ENCODE measurements at places on chromosomes 1 and 21.

- DNase-seq, result no peak
Measured at GRCh38 chr1:151718011-151718431, 1.4 kb upstream of the CELF3 start.

GRCh38 chr21:45504021-45504515, 38.2 kb downstream of the SLC19A1 start:
- DNase-seq, result no peak

DNA sequence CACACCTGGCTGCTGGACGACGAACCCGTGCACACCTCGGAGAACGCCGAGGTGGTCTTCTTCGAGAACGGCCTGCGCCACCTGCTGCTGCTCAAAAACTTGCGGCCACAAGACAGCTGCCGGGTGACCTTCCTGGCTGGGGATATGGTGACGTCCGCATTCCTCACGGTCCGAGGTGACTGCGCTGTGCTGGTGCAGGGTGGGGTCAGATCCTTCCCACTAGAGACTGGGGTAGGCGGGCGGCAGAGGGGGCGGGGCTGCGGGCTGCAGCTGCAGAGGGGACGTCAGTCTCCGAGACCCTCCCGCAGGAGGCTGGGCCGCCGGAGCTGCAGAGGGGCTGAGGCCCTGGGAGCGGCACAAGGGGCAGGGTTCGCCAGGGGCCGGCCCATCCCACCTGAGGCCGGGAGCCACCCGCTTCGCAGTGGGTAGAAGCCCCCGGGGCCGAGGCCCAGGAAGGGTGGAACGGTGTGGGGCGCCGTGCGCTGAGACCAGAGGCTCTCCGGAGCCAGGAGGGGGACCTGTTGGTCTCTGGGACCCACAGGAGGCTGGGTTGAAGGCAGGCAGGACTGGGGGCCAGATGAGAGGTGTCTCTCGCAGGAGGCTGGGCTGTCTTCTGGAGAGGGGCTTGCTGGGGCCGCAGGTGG, 90.6 kb downstream of the TRIM11 start:
- DNase-seq, result no peak

- DNase-seq, result no peak
Measured at GRCh38 chr1:27763358-27763757, 9.7 kb upstream of the STX12 start.

- no peak for DNase-seq
Measured at GRCh38 chr1:58432851-58433668, 113.5 kb downstream of the OMA1 start.

DNA sequence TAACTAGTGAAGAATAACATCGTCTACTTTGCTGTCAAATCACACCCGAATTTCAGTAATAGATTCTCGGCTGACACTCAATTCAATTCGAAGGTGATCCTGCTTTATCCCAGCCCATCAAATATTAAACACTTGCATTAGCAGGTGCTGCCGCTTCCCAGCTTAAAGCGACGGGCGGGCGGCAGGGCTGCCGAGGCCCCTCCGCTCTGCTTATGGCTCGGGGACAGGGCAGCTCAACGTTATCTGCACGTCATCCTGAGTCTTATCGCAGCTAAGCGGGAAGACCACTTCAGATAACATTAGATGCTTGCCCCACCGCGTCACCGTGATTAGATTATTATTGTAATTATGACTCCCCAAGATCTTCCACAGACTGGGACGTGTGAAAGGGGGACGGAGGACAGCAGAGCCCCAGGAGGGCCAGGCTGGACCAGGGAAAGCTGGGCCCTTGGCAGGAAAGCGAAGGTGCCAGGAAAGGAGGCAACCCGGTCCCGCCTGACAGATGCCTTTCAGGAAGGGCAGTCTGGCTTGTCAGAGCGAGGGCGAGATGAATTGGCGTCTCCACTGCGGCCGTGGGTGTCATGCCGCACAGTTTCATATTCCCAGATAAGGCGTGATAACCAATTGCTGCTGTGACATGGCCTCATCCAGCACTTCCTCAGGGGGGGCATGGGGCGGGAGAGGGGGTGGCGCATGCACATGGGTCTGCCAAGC, 37.0 kb downstream of the DMAP1 start:
- DNase-seq, result no peak

- DNase-seq, result no peak
Measured at GRCh38 chr1:206131037-206131436, 13.8 kb upstream of the AVPR1B start.

DNA sequence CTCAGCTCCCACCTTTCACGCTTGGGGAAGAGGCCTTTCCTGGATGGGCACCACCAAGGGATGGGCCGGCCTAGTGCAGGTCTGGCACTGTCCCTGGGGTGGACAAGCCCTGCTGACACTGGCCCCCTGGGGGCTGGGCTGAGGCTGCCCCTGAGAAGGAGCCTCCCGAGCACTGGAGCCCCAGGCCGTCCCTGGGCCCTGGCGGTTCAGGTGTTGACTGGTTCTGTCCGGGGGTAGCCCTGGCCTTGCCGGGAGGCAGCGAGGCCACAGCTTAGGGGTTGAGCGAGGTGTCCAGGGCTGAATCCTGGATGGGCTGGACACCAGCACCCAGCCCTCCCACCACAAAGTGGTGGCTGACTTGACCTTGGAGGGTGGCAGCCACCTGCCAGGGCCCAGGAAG, 49.7 kb upstream of the ACTRT2 start:
- DNase-seq, result no peak

GRCh38 chr1:160777486-160778089, 18.4 kb upstream of the LY9 start:
- DNase-seq, result no peak

DNA sequence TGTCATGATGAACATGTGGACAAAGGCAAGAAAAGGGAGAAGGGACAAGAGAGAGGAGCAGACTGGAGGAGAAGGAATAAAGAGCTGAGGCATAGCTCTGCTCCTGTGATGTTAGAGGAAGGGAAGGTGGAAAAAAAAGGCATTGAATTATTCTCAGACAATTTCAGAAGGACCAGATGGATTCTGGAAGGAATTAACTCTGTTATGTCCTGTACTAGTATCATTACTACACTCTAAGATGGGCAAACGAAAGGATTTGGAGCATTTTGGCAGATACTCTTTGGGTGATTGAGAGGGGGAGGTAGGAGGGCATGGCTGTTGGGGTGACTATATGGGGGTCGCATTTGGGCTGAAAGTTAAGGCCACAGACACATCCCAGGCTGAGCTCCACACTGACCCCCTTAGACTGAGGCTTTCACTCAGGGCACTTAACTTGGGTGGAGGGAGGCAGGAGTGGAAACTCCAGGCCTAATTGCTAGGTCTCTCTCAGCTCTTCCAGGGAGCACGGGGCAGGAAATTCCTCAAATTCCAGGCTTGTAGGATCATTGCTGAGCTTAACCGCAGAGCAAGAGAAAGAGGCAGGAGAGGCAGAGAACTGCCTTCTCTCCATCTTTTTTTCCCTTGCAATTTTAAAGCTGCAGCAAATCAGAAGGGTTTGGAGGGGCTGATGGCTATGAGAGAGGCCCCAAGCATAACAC, 25.9 kb downstream of the KIRREL1 start:
- no peak for DNase-seq

- no peak for DNase-seq
Measured at GRCh38 chr1:6582370-6582769, 2.6 kb downstream of the ZBTB48 start.

DNA sequence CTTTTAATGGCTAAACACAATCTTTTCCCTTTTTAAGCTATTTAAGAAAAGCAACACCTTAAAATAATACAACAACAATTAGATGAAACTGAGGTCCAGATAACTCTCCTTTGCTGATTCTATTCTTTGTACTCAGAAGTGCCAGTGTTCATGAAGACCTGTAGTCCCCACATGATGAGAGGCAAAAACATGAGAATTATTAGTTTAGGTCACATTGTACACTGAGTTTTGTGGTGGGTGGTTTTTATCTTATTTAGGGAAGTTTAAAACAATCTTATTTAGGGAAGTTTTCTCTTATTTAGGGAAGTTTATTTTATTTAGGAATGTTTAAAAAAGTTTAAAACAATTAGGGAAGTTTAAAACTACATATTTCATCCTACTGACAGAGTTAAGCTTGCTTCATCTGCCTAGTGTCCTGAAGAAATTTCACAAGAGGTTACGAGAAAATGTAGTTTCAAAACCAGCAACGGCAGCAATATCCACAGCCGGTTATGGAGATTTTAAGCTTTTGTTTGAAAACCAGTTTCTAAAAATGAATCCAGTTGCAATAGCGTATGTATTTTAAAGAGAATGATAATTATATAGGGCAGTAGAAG, 7.8 kb upstream of the OR14I1 start:
- no peak for DNase-seq

- no peak for DNase-seq
Measured at GRCh38 chr1:224065455-224065854, 48.5 kb upstream of the FBXO28 start.

GRCh38 chr1:86460998-86461397, 7.7 kb upstream of the CLCA1 start:
- DNase-seq, result no peak

DNA sequence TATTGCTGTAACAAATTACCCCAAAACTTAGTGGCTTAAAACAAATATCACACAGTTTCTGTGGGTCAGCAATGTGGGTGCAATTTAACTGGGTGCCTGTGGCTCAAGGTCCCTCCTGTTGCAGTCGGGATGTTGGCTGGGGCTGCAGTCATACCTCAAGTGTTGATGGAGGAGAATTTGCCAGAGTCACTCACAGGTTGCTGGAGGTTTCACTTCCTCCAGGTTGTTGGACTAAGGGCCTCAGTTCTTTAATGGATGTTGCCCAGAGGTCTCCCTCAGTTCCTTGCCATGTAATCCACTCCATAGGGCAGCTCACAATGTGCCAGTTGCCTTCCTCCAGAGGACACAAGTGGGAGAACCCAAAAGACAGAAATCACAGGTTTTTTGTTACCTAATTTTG, 2.5 kb upstream of the TAF13 start:
- DNase-seq, result no peak

DNA sequence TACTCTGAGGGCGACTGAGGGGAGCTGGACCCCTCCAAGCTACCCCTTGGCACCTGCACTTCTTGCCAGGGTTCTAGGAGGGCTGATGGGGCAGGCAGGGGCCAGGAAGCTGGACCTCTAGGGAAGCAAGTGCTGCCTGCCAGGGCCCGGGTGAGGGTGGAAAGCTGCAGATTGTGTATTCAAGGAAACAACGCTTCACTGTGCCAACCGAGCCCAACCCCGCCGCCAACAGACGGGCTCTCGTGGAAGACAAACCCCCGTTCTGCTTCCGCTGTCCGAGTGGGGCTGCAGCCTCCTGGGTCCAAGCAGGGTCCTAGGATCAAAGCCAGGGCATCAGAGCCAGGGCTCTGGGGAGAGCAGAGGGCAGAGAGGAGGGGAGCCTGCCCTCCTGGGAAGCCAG, 3.2 kb downstream of the EFHD2 start:
- DNase-seq, result no peak

GRCh38 chr1:8259498-8260290, 58.2 kb upstream of the SLC45A1 start:
- DNase-seq, result no peak

- no peak for DNase-seq
Measured at GRCh38 chr1:19472174-19472573, 13.2 kb downstream of the CAPZB start.

- peak; percentile 92 for DNase-seq
Measured at GRCh38 chr1:15326691-15327588, 79.9 kb downstream of the FHAD1 start.

- peak; percentile 90 for DNase-seq
Measured at GRCh38 chr1:43382027-43382779, 7.4 kb downstream of the MED8 start.

- no peak for DNase-seq
Measured at GRCh38 chr1:22543679-22544078, 19.6 kb upstream of the EPHA8 start.

DNA sequence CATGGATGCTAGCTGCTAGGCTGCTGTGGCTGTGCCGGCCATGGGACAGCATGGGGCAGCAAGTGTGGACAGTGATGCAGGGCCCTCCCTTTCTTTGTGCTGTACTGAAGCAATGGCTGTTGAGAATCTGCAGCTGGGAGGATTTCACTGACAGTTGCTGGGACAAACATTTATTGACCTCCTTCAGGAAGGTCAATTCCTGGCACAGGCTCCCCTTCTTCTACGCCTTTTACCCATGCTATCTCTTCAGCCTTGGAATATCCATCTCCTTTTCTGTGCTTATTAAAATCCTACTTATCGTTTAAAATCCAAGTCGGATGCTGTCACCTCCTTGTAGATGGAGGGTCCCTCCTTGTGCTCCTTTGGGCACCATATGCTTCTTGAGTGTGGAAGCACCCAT, 213.1 kb upstream of the USP24 start:
- no peak for DNase-seq

DNA sequence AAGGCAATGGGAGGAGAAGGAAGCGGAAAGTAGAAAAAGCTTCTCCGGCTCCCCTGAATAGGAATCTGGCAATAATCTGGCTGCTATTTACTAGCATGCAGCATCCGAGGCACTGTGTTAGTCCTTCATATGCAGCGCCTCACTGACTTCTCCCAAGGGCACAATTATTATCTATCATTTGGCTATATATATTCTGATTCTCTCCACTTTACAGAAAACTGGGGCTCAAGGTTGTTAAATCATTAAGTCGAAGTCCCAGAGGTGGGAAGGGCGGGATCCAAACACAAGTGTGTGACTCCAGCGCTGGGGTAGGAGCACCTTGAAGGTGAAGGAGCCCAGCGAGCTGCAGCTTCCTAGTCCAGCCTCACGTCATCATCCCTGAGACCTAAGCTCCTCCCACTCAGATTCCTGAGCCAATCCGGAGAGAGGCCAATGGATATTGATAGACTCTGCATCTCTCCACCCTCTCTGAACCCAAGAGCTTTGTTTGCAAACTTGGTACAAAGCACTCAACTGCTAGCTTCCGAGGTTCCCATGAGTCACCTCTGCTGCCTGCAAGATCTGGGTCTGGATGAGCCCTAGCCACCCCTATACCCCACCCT, 16.6 kb upstream of the EYA3 start:
- DNase-seq, result no peak

DNA sequence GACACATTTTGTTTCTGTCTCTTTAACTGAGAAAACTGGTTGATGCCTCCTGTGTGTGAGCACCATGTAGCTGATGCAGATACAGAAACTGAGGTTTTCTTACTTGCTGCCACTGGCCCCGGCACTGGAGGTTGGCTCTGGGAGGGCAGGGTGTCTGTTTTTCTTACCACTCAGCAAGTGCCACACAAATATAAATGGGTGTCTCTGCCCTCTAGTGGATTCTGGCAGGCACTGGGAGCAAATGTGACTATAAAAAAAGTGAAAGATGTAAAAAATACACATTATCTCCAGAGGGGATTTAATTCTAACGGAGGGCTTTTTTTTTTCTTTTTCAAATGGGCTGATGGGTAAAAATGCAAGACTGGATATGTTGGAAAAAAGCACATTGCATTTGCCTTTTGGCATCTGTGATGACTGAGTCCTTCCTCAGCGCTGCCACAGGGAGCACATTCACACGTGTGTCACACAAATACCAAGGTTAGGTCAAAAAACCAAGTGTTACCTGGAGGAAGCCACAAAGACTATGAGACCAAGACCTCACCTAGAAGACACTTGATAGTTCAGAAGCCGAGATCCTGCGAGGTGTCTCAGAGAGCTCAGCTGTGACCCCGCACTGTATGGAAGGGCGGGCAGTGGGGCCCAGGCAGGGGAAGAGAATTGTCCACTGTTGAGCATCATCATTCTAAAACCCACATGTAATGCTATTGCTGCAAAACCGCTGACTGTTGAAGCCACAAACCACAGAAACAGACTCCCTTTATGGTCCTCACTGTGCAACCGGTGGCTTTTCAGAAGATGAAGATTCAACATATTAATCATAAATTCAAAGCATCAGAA, 18.9 kb downstream of the PGBD2 start:
- DNase-seq, result peak; percentile 4

Measured in DMS79 (cell line).